CD4-positive, CD25-positive, alpha-beta regulatory T cell (primary cell): ENCODE measurements at places on chromosomes 1 and 21.
A peak's percentile ranks its signal among the peaks of the same experiment; 100 is the strongest.

GRCh38 chr1:29974316-29974724, 738.0 kb downstream of the PTPRU start:
- DNase-seq, result no peak

DNA sequence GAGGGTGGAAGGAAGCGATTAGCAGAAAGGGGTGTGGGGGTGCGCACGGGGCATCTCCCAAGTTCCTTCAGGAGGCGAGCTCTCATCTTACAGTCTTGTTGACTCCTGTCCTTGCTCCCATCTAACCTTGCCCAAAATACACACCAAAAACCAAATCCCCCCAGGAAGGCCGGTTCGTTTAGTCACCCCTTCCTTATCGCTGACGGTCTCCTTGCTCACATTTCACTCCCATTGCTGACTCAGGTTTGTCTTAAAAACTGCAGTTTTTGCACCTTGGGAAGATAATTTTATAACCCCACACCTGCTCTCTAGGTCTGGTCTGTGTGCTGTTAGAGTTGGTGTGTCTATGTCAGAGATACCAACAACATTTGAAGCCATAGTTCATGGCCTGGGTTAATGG, 68.1 kb upstream of the F3 start:
- no peak for DNase-seq

- DNase-seq, result no peak
Observed at GRCh38 chr21:41950941-41951351, 2.9 kb downstream of the C2CD2 start.

- no peak for DNase-seq
Observed at GRCh38 chr1:222202831-222203230, 345.1 kb downstream of the HHIPL2 start.

DNA sequence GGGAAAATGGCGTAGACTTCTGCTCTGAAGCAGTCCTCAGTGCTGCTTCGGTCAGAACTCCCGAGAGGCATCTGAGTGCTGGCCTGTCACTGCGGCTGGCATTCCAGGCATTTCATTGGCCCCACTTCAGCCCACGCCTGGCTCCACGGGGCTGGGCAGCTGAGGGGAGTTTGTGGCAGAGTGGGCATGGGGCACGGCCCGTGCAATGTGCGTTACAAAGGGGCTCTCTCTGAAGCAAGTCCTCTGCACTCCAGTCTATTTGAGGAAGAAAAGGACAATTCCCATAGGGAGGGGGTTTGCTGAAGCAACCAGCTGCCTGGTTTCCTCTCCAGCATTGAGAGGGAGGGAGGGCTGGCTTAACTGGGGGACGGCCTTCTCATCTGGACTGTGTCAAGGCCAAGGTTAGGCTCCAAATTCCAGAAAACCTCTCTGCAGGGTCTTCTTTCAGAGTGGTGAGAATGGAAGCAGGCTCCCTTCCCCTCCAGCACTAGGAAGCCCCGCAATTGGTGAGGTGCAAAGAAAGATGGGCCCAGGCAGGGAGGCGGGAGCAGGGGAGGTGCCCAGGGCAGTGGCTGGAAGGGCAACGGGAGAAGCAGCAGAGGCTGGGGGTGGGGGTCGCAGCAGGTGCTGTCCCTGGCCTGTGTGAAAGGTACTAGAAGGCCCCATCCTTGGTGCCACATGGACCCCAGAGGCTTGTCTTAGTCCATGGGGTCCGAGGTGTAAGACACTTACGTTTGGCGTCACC, 21.1 kb upstream of the GPR157 start:
- no peak for DNase-seq

DNA sequence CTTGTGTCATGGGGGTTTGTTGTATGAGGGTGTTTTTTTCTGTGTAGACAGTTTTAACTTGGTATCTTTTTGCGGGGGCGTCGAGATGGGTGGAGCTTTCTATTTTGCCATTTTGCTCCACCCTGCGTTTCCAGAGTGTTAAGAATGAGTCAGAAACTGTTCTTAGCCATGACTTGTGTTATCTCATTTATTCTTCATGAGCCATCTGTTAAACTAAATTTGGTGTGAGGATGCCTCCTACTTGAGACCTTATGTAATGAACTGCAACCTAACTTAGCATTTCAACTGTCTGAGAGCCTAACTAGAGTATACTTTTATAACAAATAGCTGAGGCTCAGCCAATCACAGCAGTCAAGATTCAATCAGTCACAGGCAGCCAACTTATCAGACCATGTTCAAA, 1873.5 kb downstream of the NCAM2 start:
- no peak for DNase-seq

DNA sequence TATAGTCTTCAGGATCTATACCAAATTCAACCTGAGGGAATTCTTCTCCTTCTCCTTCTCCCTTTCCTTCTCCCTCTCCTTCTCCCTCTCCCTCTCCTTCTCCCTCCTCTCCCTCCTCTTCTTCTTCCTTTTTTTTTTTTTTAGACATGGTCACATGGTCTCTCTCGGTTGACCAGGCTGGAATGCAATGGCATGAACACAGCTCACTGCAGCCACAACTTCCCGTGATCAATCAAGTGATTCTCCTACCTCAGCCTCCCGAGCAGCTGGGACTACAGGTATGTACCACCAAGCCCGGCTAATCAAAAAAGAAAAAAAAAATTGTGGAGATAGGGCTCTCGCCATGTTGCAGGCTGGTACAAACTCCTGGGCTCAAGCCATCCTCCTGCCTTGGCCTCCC, 51.5 kb downstream of the DNAI4 start:
- DNase-seq, result no peak

GRCh38 chr1:237700181-237700580, 190.5 kb downstream of the ZP4 start:
- DNase-seq, result no peak

- DNase-seq, result no peak
Observed at GRCh38 chr1:32246888-32247273, at the start of gene FAM167B. FAM167B (plus strand) TSS chr1:32247222; CDS start chr1:32247422, 200 bp downstream.

DNA sequence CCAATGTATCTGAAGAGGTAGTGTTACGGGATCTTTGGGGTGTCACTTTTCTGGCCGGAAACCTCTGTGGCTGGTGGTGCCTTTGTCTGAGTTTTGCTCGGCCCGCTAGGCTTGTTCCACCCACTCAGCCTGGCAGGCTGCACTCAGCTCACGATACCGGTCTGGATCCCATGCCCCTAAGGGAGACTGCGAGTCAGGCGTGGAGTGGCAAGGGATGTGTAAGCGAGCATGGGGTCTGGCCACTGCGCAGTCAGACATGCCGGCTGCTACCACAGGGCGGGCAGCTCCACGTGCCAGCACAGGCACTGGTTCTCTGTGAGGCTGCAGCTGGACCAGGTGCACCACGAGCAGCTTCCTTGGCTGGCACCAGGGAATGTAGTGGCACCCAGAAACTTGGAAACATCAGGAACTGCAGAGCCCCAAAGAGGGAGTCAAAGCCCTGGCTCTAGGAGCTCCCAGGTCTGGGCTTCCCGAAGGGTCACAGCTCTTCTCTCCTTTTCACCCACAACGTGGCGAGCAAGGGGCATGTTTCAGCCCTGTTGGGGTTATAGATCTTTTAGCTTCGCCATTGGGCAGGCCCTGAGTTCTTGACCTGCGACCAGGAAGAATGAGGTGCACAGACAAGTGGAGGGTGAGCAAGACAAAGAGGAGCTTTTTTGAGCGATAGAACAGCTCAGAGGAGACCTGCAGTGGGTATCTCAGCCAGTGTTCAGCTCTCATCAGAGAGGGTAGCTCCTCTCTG, 23.8 kb upstream of the LRRC8C start:
- peak; percentile 79 for DNase-seq

DNA sequence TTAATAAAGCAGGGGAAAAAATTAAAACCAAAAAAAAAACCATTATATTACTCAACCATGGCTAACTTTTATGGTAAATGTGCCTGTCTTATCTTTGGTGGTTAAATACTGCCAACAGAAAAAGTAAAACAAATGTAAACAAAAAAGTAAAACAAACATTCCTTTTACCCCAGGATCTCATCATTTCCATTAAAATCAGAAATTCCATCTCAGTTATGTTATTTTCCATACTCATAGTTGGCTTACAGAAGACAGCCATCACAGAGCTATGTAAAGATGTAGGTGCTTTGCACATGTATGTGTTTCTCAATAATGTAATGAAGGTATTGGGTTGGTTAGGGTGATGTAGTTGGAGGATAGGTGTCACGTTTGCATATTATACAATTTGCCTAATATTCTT, 185.0 kb downstream of the KCNK2 start:
- no peak for DNase-seq

GRCh38 chr21:16536643-16537434, 807.1 kb downstream of the USP25 start:
- no peak for DNase-seq

DNA sequence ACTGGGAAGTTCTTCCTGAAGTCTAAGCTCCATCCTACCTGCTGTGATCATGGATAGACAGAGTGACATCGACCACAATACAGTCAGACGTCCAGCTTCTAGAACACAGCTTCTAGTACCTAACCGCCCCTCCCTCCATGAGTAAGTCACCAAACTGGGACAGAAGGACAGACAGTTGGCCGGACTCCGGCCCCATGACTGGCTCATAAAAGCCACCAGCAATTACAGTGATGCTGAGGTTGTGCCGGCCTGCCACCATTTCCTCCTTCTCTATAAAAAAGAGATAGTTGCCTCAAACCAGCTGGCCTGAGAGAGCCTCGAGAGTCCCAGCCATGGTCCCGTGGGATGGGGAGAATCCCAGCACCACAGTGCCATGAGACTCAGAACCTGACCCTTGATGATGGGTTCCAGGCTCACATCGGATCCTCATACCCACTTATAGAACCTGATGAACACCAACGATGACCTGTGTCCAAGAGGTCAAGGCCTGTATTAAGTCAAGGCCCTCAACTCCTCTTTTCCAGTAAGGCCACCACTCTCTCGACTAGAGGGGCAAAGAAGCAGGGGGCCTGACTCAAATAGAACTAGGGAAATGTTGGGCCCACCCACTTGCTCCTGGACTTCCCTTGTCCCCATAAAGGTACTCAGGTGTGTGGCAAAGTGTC, 3.4 kb downstream of the MEF2D start:
- DNase-seq, result no peak

DNA sequence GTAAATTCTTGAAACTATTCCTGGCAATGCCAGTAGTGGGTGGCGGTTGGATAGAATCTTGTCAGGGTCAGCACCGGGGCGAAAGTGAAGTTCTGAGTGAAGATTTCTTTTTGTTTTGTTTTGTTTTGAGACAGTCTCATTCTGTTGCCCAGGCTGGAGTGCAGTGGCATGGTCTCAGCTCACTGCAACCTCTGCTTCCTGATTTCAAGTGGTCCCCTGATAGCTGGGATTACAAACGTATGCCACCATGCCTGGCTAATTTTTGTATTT, 33.3 kb downstream of the PCNT start:
- no peak for DNase-seq

- DNase-seq, result no peak
Observed at GRCh38 chr1:109198043-109198695, 15.5 kb upstream of the SARS1 start.

DNA sequence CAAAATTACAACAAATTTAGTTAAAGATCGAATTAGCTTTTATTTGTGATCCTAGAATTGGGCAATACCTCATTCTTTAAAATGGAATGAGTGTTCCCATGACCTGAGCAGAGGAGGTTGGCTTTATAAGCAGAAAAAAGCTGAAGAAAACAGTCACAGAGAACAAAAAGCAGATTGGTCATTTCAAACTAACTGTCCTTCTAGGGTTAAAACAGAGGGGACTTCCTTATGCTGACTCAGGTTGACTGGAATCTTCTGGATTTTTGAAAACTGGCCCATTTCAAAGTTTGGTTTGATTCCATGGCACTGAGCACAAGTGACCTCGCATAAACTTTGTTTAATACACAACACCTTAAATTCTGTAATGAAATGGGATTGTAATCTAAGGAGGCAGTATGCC, 17.6 kb downstream of the NFASC start:
- no peak for DNase-seq

DNA sequence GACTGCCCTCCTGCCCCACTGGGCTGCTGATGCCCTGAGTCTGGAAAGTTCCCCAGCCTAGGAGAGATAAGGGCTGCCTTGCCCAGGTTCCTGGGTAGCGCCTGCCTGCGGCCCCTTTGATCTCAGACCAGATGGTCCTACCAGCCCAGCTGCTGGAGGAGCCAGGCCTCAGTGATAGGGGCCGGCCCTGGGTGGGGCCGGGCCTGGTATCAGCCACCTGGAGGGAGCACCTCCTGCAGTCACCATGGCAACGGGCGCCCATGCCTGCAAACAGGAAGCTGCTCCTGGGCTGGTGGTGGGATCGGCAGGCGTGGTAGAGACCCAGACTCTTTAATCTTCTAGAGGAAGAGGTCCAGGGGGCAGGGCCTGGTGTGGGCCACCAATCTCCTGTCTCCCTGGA, 119.7 kb upstream of the WNT4 start:
- DNase-seq, result peak; percentile 8

- no peak for DNase-seq
Observed at GRCh38 chr1:91092503-91092902, 70.7 kb upstream of the ZNF644 start.

- peak; percentile 21 for DNase-seq
Observed at GRCh38 chr21:33230545-33231324, 997 bp downstream of the IFNAR2 start.

DNA sequence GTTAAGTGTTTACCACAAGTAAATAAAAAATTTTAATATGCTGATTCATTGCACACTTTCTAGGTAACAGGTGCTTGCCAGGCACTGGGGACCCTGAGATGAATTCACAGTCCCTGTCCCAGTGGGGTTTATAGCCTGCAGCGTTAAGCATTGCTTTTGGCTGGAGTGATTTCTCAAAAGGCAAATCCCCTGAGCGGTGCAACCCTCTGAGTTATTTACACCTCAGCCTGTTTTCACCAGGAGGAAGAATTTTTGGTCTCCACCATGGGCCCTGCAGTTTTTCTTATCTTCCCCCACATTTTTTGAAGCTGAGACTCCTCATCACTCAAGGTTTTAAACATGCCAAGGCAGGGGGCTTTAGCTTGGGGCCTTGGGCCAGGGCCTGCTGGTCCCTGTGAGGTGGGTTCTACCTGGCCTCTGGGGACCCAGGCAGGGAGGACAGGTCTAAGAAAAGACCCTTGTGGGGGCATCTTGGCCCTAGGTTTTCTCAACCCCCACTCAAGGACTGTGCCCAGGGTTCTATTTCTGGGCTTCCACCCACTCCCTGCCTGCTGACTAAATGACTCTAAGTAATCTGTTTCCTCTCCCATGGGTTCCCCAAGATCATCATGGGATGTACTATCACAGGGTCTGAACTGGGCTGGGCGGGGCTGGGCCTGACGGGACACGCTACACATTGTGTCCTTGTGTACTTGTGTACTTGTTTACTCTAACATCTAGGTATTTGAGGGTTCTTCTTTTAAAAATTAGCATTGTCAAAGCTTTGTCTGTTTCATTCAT, 10.2 kb upstream of the CHIT1 start:
- DNase-seq, result no peak

DNA sequence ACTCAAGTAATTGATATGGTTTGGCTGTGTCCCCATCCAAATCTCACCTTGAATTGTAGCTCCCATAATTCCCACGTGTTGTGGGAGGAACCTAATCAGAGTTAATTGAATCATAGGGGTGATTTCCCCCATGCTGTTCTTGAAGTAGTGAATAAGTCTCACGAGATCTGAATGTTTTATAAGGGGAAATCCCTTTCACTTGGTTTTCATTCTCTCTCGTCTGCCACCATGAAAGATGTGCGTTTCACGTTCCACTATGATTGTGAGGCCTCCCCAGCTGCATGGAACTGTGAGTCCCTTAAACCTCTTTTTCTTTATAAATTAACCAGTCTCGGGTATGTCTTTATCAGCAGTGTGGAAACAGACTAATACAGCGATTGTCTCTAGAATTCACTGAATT, 135.4 kb downstream of the BACH1 start:
- DNase-seq, result no peak
